Stimulated activated CD8-positive, alpha-beta memory T cell treated with anti-CD3 and anti-CD28 coated beads, Interleukin-2, amount 100 ng/mL, for 48 hours (primary cell): ENCODE measurements at places on chromosomes 12 and 14.
A peak's percentile ranks its signal among the peaks of the same experiment; 100 is the strongest.

GRCh38 chr12:49568442-49569162, 660 bp upstream of the MCRS1 start:
- no peak for DNase-seq

- no peak for DNase-seq
These were observed 78.3 kb downstream of the AEBP2 start for GRCh38 chr12:19517583-19517982.

- DNase-seq: no peak
These were observed 56.2 kb downstream of the TSPAN9 start for GRCh38 chr12:3133405-3133783.

GRCh38 chr14:104750056-104750752, 2.7 kb upstream of the SIVA1 start:
- no peak for DNase-seq

GRCh38 chr14:91061056-91061887, 831 bp upstream of the RPS6KA5 start:
- no peak for DNase-seq

- DNase-seq: no peak
These were observed 231.2 kb upstream of the PLEKHG7 start for GRCh38 chr12:92471551-92471950.

- no peak for DNase-seq
These were observed 18.2 kb downstream of the CINP start for GRCh38 chr14:102344485-102344884.

DNA sequence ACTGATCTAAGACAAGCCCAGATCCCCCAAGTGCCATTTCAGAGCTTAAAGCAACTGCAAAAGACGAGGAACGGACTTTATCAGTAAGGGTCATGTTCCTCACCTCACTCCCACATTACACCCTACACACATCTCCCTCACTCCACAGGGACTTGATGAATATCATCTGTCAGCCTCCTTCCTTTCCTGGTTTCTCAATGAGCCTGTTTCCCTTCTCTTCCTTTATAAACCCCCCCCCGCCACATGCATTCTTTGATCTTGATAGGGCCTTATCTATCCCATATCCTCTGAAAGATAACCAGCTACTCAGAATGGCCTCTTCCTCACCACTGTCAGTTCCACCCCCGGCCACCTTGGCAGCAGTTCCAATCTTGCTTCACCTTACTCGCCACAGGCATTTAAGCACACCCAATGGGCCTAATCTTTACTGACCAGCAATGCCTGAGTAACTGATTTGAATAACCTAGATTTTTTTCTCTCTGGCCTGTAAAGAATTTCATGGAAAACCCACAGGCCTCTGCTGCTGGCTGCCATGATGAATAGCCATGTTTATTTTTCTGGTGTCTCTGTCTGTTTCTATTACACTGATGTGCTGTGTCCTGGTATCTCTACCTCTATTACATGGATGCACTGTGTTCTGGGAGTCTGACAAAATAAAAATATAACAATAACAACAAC, 138.7 kb downstream of the PHLDA1 start:
- DNase-seq: no peak

DNA sequence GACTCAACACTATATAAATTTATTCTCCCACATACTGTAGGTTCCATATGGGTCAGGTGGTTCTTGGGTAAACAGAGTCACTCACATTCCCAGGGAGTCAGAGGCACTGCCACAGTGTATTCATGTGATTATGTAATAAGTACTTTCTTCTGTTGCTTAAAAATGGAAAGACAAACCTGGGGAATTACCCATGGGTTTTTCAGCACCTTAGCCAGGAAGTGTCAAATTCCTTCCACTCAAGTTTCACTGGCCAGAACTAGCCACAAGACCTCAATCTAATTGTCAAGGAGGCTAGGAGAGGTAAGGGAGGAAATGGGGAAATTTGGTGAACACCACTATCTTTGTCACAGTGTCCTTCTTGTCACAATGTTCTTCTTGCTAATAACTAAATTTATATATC, 333.2 kb upstream of the MDGA2 start:
- no peak for DNase-seq

DNA sequence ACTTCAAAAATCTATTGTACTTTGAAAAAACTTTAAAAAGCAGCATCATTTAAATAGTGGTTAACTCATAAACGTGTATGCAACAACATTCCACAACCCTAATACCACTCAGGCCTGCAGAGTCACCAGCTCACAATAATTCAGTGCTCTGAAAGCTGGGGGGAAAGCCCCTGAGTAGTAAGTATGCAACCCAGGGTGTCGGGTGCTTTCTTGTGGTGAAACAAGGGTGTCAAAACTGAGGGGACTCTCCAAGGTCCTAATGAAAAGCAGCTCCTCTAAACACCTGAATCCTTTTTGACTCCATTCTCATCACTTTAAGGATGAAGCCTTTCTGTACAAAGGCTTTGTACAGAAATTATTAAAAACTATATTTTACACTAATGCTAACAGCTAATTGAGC, 33.7 kb downstream of the FGFR1OP2 start:
- peak; percentile 19 for DNase-seq

DNA sequence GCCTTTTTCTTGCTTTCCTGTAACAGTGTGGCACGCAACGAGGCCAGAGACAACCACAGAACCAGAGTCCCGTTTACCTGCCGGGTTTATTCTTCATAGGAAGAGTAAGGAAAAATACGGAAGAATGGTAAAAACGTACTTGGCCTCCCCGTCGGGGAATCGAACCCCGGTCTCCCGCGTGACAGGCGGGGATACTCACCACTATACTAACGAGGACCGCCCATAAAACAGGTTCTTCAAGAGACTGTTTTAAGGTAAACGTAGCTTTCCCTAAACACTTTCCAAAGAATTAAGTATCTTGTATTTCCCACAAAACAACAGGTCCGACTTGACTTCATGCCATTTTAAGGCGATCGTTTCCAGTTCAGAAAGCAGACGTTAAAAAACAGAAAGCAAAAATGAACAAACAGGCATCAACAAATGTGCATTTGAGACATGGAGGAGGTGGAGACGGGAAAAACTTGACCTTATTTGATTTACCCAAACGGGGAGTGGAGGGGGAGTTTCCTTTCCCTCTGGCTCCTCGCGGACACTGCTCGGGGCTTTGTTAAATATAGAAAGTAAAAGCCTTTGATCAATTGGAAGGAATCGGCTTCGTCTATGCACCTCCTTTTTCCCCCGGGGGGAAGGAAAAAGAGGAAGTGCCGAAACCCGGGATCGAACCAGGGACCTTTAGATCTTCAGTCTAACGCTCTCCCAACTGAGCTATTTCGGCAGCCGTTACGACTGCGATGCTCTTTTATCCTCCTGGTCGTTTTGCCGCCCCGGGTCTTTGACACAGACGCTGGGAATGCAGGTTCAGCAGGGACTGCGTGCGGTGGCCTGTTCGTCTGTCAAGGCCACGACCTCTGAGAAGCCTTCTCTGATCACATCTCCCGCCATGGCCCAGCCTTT, 13.0 kb upstream of the UBC start:
- peak; percentile 77 for DNase-seq

- no peak for DNase-seq
These were observed 2.5 kb downstream of the AQP5 start for GRCh38 chr12:49963976-49964815.

DNA sequence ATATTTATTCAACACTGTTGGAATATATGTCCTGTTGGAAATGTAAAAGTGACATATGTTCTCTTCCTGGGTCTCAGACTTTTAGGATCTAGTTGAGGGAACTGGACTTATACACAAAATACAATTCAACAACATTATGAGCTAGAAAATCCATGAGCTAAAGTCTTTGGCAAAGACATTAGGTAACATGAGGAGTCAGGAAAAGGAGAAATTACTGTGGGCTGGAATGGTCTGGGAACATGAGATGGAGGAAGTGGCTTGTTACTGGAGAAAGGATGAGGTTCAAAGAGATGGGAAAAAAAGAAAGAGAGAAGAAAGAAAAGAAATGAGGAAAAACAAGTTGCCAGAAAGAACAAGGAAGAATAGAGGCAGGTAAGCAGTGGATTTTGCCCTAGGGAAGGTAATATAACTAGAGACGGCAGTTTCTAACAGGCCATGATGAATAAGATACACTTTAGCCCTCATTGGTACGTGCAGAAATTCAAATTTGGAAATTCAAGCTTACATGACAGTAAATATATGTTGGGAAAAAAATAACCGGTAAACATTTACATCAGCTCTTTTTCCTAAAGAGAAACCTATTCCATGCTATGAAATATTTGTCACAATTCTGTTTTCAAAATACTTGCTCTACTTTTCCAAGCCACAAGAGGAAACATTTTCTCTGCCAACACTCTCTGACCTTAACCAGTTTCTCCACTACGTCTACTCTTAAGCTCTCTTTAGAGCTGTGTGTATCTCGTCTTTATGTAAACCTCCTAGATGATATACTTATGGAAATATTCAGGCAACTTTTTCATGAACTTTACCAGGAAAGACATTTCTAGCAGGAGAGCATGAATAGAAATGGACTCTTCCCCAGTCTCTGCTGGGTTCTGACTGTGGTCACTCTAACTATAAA, 268.8 kb upstream of the BTG1 start:
- DNase-seq: no peak

- DNase-seq: no peak
These were observed 19.7 kb downstream of the SYCP3 start for GRCh38 chr12:101719566-101719965.

GRCh38 chr14:22311636-22312035, 277.4 kb downstream of the DAD1 start:
- DNase-seq: no peak
